ENCODE measurements at places on chromosomes 5 and 9.

- DNase-seq, result no peak
These were observed 86.0 kb downstream of the BRINP1 start for GRCh38 chr9:119283078-119283794.

DNA sequence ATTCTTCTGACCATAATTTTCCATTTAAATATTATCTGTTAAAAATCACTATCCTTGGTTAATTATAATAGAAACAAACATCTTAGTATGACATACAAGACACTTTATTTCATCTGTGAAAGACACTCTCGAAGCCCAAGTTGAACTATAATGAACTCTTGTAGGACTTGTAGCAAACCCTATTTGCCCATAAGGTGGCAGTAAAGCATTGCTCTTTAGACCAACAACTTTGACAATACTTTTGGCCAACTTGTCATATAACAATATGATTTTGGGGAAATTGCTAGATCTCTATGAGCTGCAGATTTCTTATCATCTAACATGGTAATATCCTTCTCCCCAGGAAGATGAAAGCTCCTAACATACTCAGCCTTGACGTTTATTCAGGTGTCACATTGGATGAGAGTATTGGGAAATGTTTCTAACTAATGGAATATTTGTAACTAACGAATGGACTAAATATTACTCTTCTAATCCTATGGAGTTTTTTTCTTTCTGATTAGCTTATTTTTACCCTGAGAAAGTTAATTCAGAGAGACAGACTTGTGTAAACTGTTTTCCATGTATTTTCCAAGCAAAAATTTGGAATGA is 11.0 kb downstream of the SPINK14 start:
- peak; percentile 86 for DNase-seq

- no peak for DNase-seq
These were observed 27.9 kb upstream of the KLF9 start for GRCh38 chr9:70442328-70442848.

- DNase-seq, result peak; percentile 69
These were observed 681 bp downstream of the FNIP1 start for GRCh38 chr5:131795879-131796792.

DNA sequence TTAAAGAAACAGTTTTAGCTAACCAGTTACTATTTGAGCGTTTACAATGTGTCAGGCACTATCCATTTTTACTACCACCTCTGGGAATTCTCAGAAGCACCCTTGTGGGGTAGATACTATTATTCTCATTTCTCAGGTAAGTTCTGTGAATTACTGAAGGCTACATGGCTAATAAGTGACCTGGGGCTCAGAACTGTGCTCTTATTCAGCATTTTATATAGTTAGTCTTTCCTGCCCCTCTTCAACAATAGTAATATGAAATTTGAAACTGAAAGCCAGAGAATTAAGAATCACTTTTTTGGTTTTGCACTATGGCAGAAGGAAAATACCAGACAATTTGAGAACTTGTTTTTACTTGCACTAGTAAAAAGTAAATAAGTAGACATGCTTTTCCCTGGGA is 11.8 kb downstream of the ELL2 start:
- no peak for DNase-seq

GRCh38 chr5:155564541-155564940 is 551.0 kb downstream of the KIF4B start:
- DNase-seq, result no peak

DNA sequence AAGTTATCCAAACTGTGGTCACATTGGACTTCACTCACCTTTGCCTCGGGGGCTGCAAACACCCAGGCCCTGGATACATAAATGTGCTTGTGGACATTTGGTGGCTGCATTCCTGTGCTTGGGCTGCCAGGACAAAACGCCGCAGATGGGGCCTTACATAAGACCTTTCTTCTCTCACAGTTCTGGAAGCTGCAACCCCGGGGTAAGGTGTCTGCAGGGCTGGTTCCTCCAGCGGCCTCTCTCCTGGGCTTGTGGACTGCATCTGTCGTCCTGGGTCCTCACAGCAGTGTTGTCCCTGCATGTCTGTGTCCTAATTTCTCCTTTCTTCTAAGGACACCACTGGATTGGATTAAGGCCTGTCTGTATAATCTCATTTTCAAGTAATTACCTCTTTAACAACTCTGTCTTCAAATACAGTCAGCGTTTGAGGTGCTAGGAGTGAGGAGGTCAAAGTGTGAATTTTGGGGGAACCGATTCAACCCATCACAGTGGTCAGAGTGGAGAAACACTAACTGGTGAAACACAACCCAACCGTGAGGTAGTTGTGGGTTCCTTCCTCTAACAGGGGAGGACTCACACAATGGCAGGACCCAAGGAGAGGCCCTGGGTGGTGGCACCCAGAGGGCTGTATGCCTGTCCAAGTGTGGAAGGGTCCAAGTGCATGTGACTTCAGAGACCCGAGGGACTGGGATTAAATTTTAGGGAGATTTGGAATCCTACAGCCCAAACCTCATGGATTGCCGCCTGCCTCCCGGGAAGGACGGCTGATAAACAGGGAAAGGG is 415.6 kb downstream of the IRX2 start:
- DNase-seq, result no peak

DNA sequence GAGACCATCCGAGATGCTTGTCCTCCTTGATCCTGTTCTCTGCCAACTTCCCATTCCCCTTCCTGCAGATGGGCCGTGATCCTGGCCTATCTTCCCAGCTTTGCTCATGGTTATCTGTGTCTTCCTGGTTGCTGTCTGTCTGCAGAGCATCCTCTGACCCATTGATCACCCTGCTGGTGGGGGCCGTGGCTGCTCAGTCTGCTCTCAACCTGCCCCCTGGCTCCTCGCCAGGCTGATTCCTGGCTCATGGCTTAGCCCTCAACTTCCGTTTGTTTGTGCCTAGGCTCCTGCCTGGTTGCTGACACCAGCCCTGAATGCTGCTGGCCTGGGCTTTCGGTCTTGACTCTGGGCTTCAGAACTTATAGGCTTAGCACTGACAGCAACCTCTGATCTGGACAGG is 67.1 kb upstream of the SMIM15 start:
- DNase-seq, result no peak

DNA sequence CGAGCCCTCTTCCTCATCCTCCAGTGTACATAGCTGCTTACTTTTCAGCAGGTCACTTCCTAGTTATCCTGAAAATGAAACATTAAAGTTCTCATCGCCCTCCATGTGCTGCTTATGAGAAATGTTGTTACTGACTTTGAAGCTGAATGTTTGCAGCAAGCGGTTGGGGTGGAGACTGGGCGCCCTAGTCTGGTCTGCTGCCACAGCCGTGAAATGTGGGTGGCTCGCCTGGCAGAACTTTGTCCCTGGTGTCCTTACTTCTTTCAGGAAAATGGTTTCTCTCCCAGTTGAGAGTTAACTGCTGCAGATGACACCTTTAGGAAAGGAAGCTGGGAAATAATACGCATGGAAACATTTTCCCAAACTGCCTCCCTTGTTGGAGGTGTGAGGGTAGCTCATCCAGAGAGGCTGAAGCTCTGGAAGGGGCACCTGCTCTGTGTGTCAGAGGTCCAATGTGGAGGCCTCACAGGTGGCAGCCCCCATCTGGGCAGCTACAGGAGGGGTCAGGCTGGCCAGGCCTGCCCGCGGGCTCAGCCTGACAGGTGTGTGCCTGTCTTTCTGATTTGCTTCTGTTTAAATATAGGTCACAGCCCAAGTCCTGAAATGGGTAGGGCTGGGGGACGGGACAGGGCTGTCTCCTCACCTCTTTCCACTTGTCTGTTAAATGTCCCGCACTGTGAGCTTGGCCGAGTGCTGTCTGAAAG is 24.0 kb downstream of the TRAF2 start:
- DNase-seq, result no peak

DNA sequence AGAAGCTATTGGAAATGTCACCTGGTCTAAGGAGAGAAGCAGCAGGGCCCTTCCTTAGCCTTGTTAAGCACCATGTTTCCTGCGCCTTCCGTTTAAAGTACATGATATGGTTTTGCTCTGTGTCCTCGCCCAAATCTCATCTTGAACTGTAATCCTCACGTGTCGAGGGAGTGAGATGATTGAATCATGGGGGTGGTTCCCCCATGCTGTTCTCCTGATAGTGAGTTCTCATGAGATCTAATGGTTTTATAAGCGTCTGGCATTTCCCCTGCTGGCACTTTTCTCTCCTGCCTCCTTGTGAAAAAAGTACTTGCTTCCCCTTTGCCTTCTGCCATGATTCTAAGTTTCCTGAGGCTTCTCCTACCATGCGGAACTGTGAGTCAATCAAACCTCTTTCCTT is 49.7 kb downstream of the PRDM6 start:
- no peak for DNase-seq

GRCh38 chr5:178537467-178538371 is 52.5 kb downstream of the COL23A1 start:
- DNase-seq, result no peak
